ENCODE measurements at places on chromosomes 7 and 10.

DNA sequence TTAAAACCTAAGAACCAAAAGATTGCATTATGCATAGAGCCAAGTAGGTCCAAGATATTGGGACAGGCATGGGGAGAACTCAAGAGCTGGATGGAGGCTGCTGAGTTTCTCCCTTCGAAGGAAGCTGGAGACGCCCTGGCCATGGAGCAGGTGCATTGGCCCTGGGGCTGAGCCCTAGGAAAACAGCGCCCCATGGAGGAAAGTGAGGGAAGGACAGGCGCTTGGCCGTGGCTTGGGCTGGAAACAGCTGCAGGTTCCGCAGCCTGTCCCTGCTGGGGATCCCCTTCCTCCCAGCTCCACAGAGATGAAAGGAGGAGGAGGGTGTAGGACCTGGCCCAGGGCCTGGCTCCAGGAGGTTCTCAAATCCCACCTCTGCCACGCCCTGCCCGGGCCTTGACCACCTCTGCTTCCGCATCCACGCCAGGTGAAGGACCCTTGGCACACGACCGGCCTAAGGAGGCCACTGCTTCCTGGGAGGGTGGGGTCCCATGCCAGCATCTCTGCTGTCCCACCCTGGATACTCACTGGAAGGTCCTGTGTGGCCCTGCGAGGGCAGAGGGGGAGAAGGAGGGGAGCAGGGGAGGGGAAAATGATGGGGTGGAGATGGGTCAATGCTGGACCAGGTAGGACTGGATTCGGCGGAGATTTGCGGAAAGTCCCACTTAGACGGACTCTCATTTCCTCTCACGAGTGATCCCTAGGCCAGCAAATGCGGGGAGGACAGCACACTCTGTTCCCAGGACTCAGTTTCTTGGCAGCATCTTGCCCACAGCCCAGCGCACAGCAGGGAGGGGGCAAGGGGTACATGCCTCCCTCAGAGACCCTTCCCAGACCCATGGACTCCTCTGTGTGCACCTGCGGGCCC, 258.6 kb upstream of the TCERG1L start:
- no peak for DNase-seq

GRCh38 chr10:101052285-101052684, 9.5 kb upstream of the KAZALD1 start:
- no peak for DNase-seq

DNA sequence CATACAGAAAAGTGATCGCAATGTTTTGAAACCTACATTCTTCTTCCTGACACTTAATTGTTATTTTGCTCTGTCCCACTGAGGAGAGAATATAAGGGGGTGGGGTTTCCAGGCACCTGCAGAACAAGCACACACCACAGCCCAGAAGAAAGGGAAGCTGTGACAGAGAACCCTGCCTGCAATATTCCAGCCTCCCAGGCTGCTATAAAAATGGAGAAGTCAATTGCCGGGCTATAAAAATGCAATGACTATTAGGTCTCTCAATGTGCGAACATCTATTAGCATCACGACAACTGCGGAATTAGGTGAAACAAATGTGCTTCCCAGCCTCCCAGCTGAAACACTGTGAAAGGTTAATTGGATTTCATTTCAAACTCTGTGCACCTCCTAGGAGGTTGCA, 145.3 kb upstream of the FRMD4A start:
- DNase-seq: no peak

DNA sequence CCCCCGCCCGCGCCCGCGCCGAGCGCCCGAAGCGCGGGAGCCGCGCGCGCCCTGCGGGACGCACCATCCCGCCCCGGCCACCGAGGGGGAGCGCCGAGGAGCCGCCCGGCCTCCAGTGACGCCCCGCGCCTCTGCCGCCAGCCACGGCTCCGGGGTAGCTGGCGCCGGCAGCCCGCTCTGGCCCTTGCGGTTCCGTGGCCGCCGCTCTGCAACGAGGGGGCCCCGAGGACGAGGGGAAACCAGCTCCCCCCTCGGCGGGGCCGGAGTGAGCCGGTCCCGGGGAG, at the start of gene PAXIP1:
TSS of gene PAXIP1 (minus strand) at position 33 of the 284 bp plus-strand sequence. CDS start 195 bp downstream, outside the sequence.
- DNase-seq: peak; percentile 78

GRCh38 chr7:78357709-78358108, 559.1 kb downstream of the PHTF2 start:
- DNase-seq: no peak

GRCh38 chr10:85650791-85651496, 715.7 kb downstream of the GRID1 start:
- DNase-seq: no peak
